ENCODE measurements at places on chromosomes 13 and 19.

DNA sequence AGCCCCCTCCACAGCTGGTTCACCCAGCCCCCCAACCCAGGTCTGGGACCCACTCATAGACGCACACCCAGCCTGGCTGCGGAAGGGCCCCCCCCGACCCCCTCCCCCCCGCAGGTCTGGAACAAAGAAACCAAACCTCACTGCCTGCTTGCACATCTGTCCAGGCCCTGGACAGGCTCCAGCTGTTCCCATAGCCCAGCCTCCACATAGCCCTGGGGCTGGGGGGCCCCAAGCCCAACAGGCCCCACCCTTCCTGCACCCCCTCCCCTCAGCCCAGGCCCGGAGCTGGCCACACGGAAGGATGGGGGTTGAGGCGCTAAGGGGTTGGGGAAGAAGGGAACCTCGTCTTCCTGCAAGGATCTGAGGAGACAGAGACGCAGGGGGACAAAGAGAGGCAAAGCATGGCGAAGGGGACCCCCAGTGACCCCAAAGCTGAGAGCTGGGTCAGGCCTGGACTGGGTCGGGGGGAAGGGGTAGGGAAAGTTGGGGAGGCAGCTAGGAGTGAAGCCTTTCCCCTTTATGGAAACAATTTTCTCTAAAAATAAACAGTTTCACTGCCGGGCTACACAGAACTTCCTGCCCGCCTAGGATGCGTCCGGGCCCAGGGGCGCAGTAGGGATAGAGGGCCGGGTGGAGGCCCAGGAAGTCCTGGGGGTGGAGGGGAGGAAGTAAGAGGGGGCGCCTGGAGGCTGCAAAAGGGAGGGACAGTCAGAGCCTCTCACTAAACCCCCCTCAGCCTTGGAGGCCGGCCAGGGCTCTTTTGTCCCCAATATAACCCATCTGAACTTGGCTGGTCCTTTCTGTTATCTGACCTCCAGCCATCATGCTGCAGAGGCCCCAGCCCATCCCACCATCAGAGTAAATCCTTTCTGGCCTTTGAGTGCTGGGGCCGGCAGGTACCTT, 2.4 kb downstream of the KANK2 start:
- DNase-seq: no peak

DNA sequence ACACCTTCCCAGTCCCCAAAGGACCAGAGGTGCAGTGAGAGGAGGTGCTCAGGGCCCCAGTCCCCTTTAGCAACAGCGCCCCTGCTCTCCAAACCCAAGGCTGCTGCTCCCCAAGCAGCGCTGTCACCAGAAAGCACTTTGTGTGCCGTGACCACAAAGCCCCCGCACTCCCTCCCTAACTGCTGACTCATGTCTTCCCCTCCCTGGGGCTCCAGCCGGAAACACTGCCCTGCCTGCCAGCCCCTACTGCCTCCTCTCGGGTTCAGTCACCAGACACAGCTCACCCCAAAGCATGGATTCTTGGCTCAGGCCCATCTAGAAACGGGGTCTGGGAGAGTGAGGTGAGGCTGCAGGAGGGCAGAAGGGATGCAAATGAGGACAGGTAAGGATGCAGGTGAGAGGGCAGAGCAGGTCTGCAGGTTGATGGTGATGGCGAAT, 4.9 kb upstream of the TNFSF14 start:
- DNase-seq: peak; percentile 74

DNA sequence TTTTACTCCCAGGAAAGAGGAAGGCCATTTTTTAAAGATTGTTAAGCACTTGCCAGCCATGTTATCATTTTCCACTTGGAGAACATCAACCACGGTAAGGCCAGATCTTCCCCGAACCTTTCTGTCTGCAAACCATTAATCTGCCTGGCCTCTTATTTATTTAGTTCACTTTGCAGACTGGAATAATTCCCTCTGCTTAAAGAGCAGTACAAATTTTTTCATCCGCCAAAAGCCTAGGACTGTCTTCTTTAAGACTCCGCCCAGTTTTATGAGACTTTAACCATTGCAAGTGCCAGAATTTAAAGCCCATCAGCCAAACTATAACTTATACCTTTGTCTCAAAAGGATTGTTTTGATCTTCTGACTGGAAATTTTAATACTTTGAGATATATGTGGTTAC, 426.3 kb downstream of the KCTD12 start:
- no peak for DNase-seq

- no peak for DNase-seq
Observed at GRCh38 chr13:95684418-95684817, 7.5 kb downstream of the DNAJC3 start.

GRCh38 chr13:49756263-49756662, 36.2 kb downstream of the KPNA3 start:
- DNase-seq: no peak

- no peak for DNase-seq
Observed at GRCh38 chr13:48831248-48831647, 144.5 kb upstream of the FNDC3A start.

DNA sequence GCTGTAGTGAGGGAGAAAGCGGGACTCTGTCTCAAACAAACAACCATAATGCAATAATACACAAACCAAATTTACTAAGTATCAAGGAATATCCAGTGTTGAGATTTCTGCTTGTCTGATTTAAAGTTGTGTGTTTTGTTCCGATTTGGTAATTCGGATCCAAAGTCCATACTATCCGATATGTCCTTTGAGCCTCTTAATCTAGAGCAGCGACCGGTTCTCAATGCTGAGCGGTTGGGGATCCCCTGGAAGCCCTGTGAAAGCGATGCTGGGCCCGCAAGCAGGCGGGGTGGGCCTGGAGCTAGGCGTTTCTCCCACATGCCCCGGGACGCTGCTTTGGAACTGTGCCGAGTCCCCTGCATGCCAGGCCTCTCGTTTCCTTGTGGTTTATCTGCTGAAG, 20.2 kb downstream of the C19orf44 start:
- DNase-seq: no peak

GRCh38 chr13:94248454-94249228, 230.8 kb downstream of the DCT start:
- no peak for DNase-seq

GRCh38 chr13:75102001-75102716, 379.8 kb downstream of the TBC1D4 start:
- no peak for DNase-seq

GRCh38 chr13:32007494-32007893, 24.1 kb upstream of the FRY start:
- DNase-seq: no peak

DNA sequence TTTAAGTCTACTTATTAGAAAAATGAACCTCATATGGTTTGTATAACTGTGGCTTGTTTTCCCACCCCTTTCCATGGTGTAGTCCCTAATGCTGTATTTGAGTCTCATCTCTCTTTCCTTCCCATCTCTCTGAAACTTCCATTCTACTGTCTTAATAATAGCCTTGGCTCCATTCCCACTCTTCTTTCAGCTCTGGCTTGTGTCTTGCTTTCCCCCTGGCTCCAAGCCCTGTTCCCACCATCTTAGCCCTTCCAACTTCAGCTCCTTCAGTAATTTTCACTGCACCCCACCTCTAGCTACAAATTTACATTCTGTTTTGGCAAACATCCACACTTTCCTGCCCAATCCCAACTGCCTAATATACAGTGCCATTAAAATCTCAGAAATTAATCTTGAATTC, 137.5 kb downstream of the SLITRK6 start:
- DNase-seq: no peak

GRCh38 chr13:111413407-111414187, 93.2 kb downstream of the TEX29 start:
- DNase-seq: no peak

DNA sequence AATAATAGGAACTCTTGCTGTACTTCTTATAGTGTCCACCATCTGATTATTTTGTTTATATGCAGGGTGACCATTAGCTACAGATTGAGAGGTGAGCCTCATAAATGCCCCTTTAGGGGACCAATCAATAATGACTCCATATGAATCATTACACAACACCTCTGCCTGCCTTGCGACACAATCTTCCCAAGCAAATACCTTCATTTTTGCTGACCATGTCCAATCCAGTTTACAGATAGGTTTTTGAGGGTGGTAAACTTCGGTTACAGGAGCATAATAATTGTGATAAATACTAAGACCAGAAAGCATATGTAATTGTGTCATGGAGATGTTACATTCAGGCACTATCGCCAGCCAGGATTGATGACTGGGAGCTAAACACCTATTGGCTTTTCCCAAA, 23.6 kb upstream of the IL17D start:
- no peak for DNase-seq

- no peak for DNase-seq
Observed at GRCh38 chr19:6412061-6412446, 12.6 kb downstream of the KHSRP start.

DNA sequence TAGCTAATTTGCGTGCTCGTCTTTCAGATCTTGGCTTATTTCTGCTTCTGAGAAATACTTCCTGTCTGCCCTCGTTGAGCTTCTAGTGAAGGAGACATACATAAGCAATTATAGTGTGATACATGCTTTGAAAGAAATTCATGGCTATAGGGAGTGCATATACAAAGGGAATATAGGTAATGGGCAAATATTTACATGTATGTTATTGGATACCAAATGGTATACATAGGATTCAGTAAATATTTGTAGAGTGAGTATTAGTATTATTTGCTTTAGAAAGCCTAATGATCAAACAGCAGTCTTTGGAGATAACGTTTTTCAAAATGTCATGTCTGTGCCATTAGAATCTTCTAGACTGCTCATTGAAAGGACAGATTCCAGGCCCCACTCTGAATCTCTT, 5.2 kb downstream of the BRCA2 start:
- DNase-seq: no peak

DNA sequence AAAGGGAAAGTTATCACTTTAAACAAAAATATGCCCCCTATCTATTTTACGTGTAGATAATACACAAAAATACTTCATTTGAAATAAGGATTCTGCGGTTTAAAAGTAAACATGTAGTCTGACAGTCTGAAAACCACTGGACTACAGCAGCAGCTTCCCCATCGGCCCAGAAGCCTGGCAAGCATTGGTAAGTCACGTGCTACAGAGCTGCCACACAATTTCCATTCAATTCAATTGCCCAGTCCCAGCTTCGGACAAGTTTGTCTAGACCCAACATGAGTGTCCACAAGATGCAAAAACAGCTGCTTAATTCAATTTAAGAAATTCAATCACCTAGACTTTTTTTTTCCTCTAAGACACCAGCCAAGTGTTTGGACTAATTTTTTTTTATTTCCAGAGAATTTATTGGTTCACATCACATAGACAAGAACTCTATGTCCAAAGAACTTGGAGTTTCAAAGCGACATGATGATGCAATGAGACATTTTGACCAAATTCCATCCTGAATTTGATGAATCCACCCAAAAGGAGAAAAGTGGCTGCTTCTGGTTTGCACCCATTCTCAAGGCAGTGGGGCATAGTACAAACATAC, 458.9 kb downstream of the COG6 start:
- DNase-seq: no peak

DNA sequence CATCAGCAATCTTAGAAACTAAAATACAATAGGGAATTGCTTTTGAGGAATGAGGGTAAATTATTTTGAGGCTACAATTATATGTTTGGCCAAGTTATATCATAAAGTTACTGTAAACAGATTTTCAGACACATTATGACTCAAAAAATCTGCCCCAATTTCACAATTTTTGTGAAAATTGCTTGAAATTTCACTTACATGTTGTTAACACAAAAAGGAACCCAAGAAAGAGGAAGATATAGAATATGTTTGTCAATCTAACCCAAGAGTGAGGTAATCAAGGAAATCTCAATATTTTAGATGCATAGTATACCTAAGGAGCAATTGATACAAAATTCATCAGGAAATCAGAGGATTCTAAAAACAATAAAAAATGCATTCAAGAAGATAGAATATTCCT, 73.9 kb upstream of the FNDC3A start:
- no peak for DNase-seq

DNA sequence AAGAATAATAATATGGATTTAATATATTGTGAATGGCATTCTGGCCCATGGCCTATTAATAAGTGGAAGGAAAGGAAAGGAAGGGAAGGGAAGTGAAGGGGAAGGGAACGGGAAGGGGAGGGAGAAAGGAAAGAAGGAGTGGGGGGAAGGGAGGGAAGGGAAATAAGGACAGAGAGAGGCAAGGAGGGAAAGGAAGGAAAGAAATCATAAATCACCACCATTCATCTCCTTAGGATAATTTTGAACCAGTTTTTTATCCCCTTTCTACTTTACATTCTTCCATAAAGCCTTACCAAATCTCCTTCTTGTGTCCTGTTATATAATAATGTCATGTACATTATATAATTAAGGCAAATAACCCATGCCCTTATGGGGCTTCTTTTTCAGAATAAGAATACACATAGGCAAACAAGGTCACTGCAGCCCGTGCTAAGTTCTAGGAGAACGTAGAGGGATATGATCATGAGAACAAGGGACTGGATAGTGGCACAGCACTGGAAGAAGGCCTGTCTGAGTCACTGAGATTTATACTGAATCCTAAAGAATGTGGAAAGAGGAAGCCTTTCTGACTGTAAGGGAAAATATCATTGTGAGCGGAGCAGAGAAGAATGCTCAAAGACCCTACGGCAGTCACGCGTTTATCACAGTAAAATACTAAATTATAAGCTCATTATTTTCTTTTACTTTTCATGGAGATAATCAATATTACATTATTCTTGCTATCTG, 444.5 kb upstream of the GPC6 start:
- DNase-seq: no peak

DNA sequence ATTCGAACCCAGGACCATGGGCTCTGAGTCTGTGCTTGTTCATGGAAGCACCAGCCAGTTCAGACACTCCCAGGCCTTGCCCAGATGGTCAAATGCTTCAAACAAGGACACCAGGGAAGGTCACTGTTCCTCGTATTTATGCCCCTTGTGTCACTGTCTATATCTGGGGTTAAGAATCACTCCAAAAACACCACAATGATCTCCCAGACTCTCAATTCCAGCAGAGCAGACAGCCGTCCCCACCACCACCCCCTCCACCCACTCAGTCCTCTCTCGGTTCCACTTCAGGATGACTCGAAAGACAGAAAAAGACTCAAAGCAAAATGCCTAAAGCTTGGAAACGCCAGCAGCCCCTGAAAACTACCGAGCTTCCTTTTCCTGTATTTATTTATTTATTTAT, 79.0 kb downstream of the INSR start:
- no peak for DNase-seq

- no peak for DNase-seq
Observed at GRCh38 chr19:8512115-8512967, 1.6 kb downstream of the ZNF414 start.

GRCh38 chr19:3986260-3987041, 1.2 kb upstream of the EEF2 start:
- no peak for DNase-seq

- DNase-seq: no peak
Observed at GRCh38 chr13:35814605-35815011, 316.6 kb downstream of the DCLK1 start.

DNA sequence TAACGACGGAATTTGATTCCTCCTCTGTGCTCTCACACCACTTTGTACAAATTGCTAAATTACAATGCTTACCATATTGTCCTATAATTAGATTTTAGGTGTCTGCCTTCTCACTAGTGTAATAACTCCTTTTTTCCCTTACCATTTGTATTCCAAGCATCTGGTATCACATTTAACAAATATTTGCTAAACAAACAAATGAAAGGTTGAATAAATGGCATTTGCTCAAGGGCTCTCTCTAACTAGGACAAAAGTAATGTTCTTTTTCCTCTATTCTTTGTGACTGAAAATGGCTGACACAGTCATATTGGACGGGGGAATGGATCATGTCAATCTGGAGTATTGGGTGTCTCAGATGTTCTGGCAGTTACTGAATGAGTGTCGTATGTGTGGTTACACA, 99.7 kb downstream of the ENOX1 start:
- DNase-seq: no peak
